ENCODE measurements at places on chromosomes 7 and 10. TPM values are rescaled to one million over a fixed set of nuclear protein-coding genes. Genes with fewer than 3 reads are reported as not detected.

Gene EPHB6
- total RNA-seq: 5.0 TPM

Gene HELLS
- 76.8 TPM for total RNA-seq

Gene PILRB
- total RNA-seq: 8.1 TPM

Gene SLC18A3
- total RNA-seq: not detected

Gene MYO1G
- total RNA-seq: 0.11 TPM

Gene PWWP2B
- total RNA-seq: 17.4 TPM

Gene PRLHR
- not detected for total RNA-seq

Gene CPA2
- total RNA-seq: not detected

Gene RET
- total RNA-seq: 1.9 TPM

Gene HECW1
- 0.62 TPM for total RNA-seq

Gene SPDYE5
- 0.12 TPM for total RNA-seq

All from uterine smooth muscle cell (primary cell).